Activated CD4-positive, alpha-beta T cell treated with anti-CD3 and anti-CD28 coated beads, Interleukin-2, amount 50 U/mL, for 24 hours (primary cell): ENCODE measurements at places on chromosomes 2 and 18.

GRCh38 chr18:10217211-10217610, 237.2 kb upstream of the APCDD1 start:
- no peak for DNase-seq

GRCh38 chr18:3626929-3627458, 177.0 kb downstream of the TGIF1 start:
- DNase-seq, result no peak

- DNase-seq, result no peak
Measured at GRCh38 chr2:100831831-100832230, 11.9 kb downstream of the NPAS2 start.

- no peak for DNase-seq
Measured at GRCh38 chr2:156752042-156752441, 315.9 kb downstream of the GPD2 start.

GRCh38 chr2:102585847-102586404, 33.4 kb upstream of the SLC9A2 start:
- DNase-seq, result no peak

DNA sequence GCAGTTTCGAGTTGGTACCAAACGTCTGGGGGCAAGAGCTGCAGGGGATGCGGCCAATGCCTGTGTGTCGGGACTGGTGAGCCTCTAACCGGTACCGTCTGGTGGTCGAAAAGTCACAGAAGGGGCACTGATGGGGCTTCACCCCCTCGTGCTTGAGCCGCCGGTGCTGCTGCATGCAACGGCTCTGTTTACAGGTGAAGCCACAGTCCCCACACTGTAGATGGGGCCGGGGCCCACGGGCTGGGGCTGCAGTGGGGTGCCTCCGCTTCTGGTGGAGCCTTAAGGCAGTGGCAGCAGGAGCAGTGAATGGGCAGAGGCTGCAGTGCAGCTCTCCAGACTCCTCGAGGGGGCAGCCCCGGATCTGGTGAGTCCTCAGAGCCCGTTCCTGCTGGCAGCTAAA, 16.6 kb downstream of the ZNF142 start:
- no peak for DNase-seq

DNA sequence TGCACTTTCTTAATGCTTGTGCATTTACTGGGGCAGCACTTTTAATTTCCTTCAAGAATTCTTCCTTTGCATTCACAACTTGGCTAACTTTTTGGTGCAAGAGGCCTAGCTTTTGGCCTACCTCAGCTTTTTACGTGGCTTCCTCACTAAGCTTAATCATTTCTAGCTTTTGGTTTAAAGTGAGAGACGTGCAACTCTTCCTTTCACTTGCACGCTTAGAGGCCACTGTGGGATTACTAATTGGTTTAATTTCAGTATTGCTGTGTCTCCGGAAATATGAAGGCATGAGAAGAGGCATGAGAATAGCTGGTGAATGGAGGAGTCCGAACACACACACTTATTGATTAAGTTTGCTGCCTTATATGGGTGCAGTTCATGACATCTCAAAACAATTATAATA, 354.1 kb downstream of the DLGAP1 start:
- DNase-seq, result no peak

DNA sequence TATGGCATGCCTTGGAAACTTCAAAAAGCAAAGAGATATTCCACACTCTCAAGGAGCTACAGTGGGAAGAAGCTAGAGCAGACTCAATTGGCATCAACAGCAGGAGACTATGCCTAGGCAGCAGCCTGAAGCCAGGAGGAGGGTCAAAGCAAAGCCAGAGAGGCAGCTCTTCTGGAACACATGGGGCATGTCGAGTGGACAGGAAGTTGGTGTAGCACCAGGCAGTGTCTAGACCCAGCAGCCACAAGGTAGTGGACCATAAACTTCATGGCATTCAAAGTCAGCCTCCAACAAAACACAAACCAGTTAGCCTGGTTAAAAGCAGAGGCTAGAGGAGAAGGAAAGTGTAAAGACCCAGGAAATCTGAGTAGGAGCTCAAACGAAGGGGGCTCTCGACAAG, 311.2 kb upstream of the PKDCC start:
- no peak for DNase-seq

DNA sequence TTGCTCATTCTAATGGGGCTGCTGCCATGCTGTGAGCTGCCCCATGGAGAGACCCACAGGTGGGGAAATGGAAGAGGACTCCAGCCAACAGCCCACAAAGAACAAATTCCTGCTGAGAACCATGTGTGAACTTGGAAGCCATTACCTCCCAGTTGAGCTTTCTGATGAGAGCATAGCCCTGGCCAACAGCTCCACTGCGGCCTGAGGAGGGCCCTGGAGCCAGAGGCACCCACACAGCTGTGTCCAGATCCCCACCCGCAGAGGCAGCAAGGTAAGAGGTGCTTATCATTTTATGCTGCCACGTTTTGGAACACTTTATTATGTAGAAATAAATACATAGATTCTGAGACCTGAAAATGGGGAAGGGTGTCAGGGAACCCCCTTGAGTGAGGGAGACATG, 44.2 kb upstream of the OTOS start:
- no peak for DNase-seq

DNA sequence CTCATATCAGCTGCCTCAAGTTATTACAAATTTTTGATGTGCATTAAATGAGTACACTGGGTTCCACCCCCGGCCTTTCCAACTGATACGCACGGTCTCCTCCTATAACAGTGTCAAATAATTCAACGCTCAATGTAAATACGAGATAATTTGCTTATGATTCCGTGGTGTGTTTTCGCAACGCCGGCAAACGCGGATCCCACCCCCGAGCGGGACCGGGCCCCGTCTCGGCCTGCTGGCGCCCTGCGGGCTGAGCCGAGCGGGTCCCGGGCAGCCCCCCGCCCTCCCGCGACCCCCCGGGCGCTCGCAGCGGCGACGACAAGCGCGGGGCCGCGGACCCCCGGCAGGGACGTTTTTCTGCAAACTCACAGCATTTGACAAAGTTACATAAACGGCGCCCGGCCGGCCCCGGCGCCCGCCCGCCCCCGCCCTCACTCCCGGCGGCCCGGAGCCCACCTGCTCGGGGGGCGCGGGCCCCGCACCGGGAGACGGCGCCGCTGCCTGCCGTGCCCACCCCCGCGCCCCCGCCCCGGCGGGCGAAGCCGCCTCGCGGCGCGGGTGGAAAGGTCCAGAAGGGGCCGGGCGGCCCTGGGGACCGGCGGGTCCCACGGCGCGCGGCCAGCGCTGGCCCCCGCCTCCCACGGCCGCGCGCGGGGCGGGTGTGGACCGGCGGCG, 762 bp downstream of the HDAC4 start:
- no peak for DNase-seq

DNA sequence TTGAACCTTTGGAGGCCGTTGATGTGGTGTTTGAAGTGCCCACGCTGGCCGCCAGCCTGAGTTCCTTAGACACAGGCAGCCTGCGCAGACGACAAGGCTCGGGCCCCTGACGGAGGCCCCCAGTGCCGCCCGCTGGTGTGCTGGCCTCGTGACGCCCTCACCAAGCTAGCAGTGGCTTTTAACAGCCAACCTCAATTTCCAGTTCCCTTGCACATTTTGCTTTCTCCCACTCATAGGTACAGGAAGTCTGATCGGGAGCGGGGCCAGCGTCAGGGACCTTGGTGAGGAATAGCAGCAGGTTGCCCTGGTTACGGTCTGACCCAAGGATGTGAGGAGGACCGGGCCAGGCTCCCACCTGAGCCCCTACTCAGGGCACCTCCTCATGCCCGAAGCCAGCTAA, 207.6 kb upstream of the RAB12 start:
- no peak for DNase-seq

DNA sequence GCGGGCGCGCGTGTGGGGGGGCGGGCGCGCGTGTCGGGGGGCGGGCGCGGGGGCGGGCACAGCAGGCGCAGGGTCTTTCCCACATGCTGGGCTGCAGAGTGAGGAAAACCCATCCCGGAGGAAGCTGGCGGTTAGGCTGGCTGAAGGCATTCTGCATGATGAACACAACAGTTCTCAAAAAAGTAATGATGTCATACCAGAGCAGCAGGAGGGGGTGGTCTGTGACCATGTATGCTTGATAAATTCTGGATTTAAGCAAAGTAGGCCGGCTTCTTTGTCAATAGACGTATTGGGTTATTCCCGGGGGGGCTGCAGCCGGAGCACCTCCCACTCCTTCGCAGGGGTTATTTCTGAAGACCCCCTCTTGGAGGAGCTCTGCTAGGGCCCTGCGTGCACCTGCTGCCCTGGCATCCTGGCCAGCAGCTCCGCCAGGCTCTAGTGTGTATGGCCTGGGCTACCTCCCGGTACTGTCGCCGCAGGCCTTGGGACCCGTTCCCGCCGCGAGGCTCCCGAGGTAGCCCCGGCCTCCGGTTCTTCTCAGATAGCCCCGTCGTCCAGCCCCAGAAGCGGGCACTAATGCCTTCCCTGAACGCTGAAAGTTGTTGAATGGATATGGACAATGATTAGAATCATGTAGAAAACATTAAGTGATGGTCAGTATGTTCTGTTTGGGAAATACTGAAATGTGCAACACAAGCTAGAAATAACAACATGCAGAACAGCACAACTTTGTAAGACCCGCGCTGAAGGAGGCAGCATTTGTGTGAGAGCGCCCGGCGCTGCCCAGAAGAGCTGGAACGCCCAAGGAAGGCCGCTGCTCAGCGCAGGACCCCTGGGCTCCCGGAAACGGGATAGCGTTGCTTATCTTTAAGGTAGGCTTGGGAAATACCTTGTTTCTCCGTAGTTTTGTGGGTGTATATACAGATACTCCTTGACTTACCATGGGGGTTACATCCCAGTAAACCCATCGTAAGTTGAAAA, 101.4 kb upstream of the RAB6C start:
- peak; percentile 4 for DNase-seq

DNA sequence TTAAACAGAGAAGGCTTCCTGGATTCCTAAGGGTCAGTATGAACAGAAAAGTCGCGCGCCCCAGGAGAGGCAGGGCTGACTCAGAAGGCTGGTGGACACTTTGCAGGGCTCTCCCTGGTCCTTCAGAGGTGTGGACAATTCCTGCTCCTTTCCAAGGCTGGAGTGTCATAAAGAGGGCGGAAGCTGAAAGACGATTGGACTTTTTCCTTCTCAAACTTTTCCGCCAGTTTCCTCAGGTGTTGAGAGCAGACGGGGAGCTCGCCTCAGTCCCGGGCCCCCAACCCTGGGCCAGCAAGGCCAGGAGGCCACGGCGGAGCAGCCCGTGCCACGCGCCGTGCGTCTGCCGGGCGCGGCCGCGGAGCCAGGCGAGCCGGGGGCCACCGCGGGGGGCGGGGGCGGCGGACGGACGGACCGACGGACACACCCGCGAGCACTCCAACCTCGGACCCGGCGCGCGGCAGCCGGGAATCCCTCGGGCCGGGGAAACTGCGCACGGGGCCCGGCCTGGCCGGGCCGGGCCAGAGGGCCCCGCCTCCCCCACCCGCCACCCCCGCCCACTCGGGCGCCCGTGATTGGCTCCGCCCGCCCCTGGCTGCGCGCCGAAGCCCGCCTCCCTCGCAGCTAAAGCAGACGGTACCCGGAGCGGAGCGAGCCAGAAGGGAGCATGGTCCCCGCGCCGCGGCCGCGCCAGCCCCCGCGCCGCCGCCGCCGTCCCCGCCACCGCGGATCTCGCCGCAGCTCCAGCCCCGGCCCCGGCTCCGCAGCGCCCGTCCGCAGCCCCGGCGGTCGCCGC, at the start of gene KLHL29:
Gene KLHL29, plus strand, starts transcription at position 629 of the 793 bp plus-strand sequence. CDS start 177,018 bp downstream, outside the sequence.
- DNase-seq, result peak; percentile 66

- no peak for DNase-seq
Measured at GRCh38 chr2:188365058-188365641, 73.5 kb downstream of the GULP1 start.

GRCh38 chr2:240600451-240600961, 14.0 kb downstream of the CAPN10 start:
- DNase-seq, result no peak

DNA sequence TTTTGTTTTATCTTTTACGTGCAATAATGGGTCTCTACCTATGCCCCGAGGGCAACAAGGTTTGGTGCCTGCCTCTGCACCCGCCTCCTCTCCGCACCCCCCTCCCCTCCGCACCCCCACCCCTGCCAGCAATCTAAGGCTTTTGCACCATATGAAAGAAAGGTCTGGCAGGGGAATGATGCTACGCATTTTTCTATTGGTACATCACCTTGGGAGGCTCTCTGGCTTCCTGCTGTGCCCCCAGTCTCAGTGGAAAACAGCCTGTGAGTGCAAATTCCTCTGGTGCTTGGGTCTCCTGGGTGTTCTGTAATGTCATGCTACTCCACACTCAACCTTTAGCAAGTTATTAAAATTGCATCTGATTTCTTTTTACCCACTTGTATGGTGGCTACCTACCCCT, 161.3 kb upstream of the SMAD7 start:
- no peak for DNase-seq

DNA sequence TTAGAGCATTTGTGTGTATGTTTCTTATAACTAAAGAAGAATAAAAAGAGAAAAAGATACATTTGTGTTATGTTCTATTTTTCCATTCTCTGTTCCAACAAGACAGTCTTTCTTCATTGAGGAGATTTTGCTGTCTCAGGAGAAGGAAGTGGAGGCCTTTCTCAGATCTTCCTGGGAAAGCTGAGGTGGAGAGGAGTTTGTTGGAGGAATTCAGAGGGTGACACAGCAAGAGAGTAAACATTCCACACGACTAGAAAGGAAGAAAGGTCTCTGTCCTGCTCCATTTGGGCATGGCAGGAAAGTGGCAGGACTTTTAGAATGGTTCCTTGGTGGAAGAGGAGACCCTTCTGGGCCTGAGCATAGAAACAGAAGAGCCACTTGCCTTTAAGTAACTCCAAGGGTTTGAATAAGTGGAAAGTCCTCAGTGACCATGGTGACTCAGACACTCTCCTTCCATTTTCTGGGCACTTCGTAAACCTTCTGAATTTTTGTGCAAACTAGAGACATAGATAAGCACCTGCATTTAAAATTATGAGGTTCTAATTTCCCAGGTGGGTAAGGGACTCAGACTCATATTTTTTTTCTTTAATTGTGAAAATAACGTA, 52.3 kb upstream of the COL5A2 start:
- DNase-seq, result no peak

DNA sequence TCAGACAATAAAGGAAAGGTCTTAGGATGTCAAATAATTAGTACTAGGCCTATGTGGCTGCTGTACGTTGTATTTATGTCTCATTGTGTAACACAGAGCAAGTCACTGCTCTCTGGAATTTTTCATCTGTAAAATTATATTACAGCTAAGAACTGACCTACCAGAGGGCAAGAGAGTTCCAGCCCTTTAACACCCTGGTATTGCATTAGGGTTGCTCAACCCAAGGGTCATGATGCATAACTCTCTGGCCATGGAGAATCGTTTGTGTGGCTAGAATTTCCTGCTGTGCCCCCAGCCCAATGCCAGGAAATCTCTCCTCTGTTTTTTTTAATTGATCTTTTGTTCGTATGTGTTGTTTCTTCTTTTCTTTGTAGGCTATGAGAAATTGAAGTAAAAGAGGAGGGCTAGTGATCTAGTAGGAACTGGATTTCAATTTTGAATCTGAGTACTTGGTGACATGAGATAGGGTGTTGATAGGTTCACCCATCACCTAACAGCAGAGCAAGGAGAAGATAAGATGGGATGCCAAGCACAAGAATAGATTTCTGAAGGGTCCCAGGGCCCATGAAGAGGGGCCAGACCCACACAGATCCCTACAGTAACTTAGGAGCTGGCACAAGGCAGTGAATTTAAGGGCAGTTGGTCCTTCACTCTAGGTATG, 571.2 kb upstream of the TNP1 start:
- DNase-seq, result no peak

- no peak for DNase-seq
Measured at GRCh38 chr2:137449454-137449853, 514.8 kb upstream of the HNMT start.

- DNase-seq, result no peak
Measured at GRCh38 chr2:149000158-149000938, 38.2 kb upstream of the LYPD6B start.
